ENCODE measurements at places on chromosomes 6 and 20. TPM values are rescaled to one million over a fixed set of nuclear protein-coding genes. Genes with fewer than 3 reads are reported as not detected.

B3GALT4 gene
- polyA plus RNA-seq: 1.8 TPM

IP6K3 gene
- 18.4 TPM for polyA plus RNA-seq

DNA sequence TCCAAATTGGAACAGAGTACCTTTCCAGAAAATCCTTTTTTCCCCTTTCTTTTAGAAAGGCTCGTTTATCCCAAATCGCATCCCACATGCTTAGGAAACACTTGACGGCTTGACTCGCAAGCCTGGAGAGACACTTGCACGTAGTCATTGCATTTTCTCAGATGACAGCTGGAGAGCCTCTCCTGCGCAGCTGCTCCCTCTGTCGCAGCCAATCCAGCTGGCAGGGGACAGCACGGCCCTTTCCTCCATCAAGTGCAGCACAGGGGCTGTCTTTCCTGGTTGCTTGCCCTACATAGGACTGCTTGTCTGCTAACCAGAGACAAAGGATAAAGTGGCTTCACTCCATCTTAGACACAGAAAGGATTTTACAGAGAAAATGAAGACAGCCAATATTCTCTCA, 77.6 kb upstream of the RGS17 start:
- peak; percentile 53 for DNase-seq

DPPA5 gene
- polyA plus RNA-seq: not detected

KHDRBS2 gene
- 0.26 TPM for polyA plus RNA-seq

GRCh38 chr6:156511570-156511969, 265.6 kb upstream of the ARID1B start:
- DNase-seq: no peak

Data from muscle of back (tissue), 13 donors.